ENCODE measurements at places on chromosomes 5 and 9.

GRCh38 chr5:72434781-72435437 lies 72.3 kb downstream of the ZNF366 start:
- DNase-seq = no peak

GRCh38 chr9:109926421-109926869 lies 146.4 kb downstream of the PALM2AKAP2 start:
- DNase-seq = no peak

DNA sequence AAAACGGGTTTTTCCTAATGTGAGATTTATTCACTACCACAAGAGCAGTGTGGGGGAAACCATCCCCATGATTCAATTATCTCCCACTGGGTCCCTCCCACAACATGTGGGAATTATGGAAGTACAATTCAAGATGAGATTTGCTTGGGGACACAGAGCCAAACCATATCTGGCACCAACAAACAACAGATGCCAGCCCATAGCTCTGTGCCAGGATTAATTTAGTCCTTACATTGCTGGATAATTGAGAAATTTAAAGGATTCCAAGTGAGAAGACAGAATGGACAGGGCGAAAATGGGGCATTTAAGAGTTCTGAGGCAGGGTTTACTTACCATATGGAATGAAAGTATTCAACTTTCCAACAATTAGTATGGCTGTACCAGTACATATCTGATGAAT lies 30.8 kb upstream of the DNAH5 start:
- no peak for DNase-seq

- DNase-seq = no peak
Measured at GRCh38 chr5:73908395-73908794, 282.4 kb downstream of the ARHGEF28 start.

DNA sequence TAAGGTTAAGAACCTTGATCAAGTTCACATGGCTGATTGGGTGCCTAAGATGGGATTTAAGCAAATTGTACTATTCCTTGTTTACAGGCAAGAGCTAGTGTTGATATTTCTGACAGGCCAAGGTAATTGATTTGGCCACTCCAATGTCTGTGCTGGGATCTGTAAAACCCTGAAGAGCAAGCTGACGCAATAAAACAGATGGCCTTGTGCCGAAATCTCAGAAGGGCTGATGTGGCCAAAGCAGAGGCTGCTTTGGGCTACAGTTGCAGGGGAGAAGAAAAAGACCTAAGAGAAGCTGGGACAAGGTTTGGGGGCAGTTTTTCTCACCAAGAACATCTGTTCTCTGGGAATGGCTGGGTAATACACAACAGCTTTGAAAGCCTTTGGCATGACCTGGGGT lies 463.2 kb upstream of the ZNF608 start:
- DNase-seq = no peak

DNA sequence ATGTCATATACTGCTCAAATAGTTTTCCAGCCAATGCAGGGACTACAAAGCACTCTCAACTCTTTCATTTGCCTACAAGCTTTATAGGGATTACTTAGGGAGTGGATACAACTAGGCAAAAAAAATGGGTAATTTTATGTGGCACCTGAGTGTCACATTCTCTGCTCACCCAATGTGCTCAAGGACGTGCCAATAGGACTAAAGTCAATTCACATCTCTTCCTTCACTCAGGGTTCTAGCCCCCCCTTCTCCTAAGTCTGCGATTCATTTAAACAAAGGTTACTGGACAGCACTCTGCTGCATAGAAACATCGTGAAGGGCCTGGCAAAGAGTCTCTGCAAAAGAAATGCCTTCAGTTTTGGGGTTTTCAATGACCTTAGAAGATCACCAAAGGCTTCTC lies 142.3 kb downstream of the TSSK1B start:
- DNase-seq = no peak

- DNase-seq = no peak
Measured at GRCh38 chr5:173329491-173330337, 1.5 kb upstream of the STC2 start.

DNA sequence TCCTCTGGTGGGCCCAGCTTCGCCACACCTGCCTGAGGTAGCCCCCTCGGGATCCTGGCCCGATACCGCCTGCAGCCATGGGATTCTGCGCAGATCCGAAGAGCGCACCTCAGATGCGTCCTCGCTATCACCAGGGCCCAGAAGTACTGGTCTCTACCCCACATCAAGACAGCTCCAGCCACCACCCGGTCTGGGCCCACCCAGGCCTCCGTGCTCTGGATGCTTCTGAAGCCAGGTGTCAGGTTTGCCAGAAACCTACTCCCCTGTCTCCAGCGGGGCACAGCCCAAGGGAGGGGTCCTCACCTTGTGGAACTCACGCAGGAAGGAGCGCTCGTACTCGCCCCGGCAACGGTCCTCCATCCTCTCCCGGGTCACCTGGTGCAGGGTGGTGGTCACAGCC lies 2.4 kb downstream of the ANAPC2 start:
- DNase-seq = no peak

DNA sequence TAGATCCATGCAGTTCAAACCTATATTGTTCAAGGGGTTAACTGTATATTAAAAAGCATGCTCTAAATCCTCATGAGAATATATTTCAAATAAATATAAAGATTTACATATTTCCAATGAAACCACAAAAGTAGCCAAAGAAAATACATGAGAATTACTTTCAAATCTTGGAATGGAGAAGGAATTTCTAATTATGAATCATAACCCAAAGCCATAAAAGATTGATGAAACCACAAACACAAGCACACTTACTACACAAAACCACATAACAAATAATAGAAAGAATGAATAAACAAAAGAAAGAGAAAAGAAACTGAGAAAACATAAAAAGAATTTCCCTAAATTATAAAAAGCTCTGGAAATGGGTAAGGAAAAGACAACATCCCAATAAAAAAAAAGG lies 16.0 kb downstream of the ERP44 start:
- no peak for DNase-seq

GRCh38 chr9:135617538-135617900 lies 21.8 kb downstream of the GLT6D1 start:
- DNase-seq = no peak

GRCh38 chr9:116942593-116943061 lies 255.5 kb downstream of the TRIM32 start:
- DNase-seq = no peak

DNA sequence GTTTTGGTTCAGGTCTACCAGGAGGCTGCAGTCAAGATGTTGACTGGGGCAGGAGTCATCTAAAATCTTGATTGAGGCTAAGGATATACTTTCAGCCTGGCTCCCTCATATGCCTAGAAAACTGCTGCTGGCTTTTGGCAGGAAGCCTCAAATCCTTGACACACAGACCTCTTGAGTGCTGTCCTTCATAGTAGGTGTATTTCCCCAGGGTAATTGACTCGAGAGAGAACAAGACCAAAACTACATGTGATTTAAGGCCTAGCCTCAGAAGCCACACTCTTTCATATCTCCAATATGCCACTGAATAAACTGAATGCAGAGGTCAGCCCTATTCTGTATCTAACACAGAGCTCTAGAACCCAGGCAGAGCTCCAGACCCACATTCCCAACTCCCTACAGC lies 402.3 kb upstream of the ADAMTS16 start:
- no peak for DNase-seq

- no peak for DNase-seq
Measured at GRCh38 chr5:131357739-131358561, 94.1 kb downstream of the CDC42SE2 start.

DNA sequence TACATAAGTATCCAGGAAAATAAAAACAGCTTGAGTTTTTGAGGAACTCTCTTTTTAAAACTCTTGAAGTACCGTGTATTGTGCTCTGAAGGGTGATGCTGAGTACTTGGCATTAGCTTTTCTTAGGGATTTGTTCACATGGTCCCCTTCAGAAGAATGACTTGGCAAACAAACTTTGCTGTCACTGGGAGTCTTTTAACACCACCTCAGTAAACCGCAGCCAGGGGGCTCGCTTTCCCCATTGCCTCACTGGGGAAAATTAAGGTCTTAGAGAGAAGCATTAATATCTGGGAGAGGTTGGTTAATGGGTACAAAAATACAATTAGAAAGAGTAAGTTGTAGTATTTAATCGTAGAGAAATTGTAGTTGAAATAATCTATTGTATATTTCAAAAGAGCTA lies 105.9 kb upstream of the DAP start:
- no peak for DNase-seq

DNA sequence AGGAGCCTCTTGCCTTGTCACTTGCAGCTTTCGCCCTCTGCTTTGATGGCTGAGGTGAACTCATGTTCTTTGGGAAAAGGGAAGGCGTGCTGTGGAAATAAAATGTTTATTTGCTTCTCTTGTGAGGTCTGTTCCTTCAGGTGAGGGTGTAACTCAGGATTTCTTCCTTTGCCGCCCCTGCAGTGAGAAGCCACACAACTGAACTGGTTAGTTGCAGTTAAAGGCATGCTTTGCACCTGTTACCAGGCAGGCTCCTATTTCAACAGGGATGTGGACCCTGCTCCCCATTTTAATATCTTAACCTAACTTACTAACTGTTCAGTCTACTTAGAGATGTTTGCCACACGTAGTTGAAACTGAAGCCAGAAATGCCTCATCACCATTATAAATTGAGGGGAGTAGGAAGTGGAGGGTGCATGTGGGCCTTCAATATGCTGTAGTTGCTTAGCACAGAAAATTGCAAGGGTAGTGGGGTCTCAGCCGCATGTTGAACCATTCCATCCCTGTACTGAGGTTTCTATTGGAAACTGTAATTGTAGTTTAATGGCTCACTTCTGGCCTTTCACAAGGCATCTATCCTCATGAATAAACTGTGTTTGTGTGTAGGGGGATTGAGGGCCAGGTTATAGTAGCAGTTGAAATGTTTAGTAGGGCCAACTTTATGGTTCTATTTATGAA lies 7.9 kb downstream of the RACK1 start:
- no peak for DNase-seq

GRCh38 chr5:124523897-124524296 lies 222.5 kb downstream of the ZNF608 start:
- DNase-seq = no peak

- no peak for DNase-seq
Measured at GRCh38 chr9:20563917-20564316, 58.4 kb downstream of the MLLT3 start.

DNA sequence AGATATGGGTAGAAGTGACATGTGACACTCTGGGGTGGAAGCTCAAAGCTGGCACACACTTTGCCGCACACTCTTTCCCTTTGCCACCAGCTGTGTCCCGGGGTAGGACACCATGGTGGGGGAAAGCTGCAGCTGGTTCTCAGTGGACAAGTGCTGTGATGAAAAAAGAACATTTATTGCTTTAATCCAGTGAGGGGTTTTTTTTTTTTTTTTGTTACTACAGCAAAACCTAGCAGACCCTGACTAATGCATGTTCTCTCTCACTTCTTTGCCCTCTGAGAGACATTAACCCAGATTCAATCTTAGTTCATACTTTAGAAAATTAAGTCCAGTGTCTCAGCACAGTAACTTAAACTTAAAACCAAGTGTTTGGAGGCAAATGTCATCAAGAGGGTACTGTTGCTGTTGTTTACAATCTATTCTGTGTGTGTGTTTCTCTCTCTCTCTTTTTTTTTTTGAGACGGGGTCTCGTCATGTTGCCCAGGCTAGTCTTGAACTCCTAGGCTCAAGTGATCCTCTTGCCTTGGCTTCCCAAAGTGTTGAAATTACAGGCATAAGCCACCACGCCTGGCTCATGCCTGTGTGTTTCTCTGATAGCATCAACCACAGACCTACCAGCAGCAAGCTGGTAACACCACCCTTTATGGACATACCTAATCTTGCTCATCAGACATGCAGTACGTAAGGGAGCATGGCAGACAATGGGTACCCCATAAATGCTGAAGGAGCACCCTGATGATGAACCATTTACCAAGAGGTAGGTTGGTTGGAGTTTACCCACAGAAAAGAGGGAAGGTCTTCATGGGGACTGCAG lies 84.7 kb upstream of the TBC1D2 start:
- no peak for DNase-seq

- DNase-seq = no peak
Measured at GRCh38 chr9:69391487-69391886, 66.5 kb downstream of the ENTREP1 start.

GRCh38 chr9:77952635-77953328 lies 78.8 kb downstream of the GNAQ start:
- DNase-seq = no peak

DNA sequence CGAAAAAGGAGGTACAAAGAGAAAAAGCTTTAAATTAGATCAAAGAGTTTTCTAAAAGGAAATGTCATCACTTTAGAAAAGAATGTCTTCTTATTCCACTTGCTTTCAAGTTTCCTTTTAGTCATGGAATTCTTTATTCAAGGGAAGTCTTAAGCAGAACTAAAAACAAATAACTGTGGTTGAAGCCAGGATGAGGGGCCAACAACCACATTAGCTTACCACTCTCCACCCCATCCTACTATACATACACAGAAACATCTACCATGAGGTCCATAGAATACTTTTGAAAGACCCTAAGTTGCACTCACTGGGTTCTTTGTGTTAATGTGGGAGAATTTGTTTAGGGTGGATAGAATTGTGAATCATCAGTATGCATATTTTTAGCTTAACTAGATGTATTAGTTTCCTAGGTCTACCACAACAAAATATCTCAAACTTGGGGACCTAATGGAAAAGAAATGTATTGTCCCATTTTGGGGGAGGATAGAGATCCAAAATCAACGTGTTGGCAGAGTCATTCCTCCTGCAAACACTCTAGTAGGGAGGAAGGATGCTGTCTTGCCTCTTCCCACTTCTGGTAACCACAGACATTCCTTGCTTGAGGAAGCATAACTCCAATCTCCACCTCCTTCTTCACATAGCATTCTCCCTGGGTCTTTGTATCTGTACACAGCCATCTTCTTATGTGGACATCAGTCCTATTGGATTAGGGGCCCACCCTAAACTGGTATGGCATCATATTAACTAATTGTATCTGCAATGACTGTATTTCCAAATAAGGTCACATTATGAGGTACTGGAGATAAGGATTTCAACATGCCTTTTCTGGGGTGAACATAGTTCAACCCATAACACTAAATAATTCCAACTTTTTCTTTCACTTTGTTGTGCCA lies 239.4 kb downstream of the LURAP1L start:
- DNase-seq = no peak

DNA sequence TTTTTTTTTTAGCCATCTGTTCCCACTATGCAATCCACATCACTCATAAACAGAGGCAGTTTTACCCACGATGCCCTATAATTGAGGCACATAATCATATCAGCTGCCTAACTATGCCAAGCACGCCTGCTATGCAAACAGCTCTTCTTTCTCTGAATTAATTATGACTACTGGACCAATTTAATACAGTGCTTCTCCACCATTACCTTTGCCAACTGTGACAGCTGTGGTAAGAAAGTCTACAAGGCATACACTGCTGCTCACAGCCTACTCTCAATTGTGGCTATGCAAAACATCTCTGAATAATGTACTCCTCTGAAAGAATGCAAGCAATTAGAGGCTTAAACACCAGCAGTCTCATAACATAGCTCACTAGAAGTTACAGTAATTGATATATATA lies 97.1 kb downstream of the DTWD2 start:
- DNase-seq = no peak
